ENCODE measurements at places on chromosomes 16 and 17. TPM values are rescaled to one million over a fixed set of nuclear protein-coding genes. Genes with fewer than 3 reads are reported as not detected.

CDC42EP4 gene
- total RNA-seq, result 45.2 TPM

SLFN11 gene
- total RNA-seq, result 46.7 TPM

PLLP gene
- 0.37 TPM for total RNA-seq

DLX4 gene
- total RNA-seq, result not detected

OR1A1 gene
- total RNA-seq, result not detected

WSCD1 gene
- 3.0 TPM for total RNA-seq

PIMREG gene
- total RNA-seq, result 6.6 TPM

VMO1 gene
- total RNA-seq, result 0.94 TPM

B3GNT9 gene
- 71.5 TPM for total RNA-seq

CNOT1 gene
- 67.6 TPM for total RNA-seq

CCDC200 gene
- total RNA-seq, result not detected

C16orf89 gene
- total RNA-seq, result 1.4 TPM

CD79B gene
- total RNA-seq, result 0.31 TPM

BCAR1 gene
- 42.5 TPM for total RNA-seq

CARD14 gene
- total RNA-seq, result 0.15 TPM

CX3CL1 gene
- 5.6 TPM for total RNA-seq

PRSS21 gene
- 1.00 TPM for total RNA-seq

YPEL3 gene
- 60.6 TPM for total RNA-seq

CCP110 gene
- total RNA-seq, result 6.5 TPM

VAT1L gene
- total RNA-seq, result 0.10 TPM

SKA2 gene
- total RNA-seq, result 23.8 TPM

NPIPB2 gene
- total RNA-seq, result 1.1 TPM

ARL4D gene
- total RNA-seq, result 15.4 TPM

Measured in cardiac ventricle fibroblast (primary cell).